ENCODE measurements at places on chromosomes 6 and 20.

DNA sequence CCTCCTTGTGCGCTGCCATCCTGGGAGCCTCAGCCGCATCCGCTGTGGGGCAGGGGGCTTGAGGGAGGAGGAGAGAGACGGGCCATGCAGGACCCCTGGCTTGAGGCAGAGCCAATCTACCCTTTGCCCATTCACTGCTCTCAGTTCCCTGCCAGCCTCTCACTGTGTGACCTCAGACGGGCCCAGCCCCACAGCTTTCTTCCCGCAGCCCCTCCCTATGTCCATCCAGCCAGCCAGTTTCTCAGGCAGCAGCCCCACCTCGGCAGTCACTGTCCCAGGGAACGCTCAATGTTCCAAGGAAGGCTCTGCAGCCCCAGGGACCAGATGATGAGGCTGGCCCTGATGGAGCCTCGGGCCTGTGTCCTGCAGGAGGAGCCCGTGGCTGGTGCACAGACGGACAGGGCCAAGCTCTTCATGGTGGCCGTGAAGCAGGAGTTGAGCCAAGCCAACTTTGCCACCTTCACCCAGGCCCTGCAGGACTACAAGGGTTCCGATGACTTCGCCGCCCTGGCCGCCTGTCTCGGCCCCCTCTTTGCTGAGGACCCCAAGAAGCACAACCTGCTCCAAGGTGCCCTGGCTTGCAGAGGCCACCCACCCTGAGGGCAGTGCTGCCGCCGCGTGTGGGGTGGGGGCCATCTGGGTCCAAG is 3.9 kb upstream of the TNFRSF6B start:
- no peak for DNase-seq

GRCh38 chr6:7401075-7401474 is 11.5 kb downstream of the RIOK1 start:
- DNase-seq, result no peak

DNA sequence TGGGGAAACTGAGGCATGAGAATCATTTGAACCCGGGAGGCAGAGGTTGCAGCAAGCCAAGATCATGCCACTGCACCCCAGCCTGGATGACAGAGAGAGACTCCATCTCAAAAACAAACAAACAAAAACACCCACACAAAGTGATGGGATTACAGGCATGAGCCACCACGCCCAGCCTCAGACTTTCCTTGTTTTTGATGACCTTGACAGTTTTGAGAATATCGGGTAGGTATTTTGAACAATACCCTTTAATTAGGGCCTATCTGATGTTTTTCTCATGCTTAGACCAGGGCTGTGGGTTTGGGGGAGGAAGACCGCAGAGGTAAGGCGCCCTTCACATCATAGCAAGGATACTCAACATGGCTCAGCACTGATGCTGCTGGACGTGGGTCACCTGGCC is 63.4 kb downstream of the ADNP start:
- no peak for DNase-seq

DNA sequence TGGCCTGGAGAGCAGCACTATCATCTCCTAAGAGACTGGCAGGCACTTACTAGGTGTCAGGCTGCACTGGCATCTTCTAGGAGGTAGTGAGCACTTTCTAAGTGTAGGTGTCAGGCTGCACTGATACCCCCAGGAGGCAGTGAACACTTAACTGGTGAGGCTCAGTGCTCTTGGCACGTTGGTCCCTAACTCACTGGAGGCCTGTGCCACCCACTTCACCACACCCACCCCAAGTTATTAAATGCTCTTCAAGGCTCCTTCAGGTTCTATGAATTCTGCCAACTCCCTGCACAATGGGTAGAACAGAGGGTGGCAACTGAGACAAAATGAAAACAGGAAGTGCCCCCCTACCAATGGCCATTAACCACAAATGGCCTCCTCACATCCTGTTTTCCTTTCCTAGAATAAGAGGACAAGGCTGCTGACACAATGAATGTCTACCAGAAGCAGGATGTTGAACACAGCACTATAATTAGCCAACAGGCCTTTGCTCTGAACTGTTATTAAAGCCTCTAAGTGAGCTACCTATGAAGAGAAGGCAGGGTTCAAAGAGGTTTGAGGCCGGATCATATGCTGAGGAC is 29.4 kb downstream of the NCOA5 start:
- no peak for DNase-seq

DNA sequence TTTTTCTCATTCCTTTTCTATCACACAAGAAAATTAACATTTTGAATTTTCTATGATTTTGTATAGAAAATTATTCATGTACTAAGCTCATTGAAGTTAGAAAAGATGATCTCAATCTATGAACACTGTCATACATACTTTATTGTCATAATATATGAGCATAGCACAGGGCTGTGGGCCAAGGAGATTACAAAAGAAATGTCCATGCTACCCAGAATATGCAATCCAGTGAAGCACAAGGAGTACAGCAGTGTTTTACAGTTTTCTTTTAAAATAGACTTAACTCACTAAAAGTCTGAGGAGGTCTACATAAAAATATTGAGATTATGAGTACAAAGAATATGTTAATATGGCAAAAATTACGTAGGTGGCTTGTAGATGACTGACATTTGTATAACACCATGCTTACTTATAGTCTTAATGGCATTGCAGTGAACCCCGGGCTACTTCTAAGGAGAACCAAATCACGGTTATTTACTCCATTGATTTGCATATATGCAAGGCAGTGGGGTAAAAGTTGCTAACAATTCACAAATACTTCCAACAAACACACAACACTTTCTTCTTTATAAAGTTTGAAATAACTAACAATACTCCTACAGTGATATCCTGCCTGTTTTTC is 257.1 kb downstream of the BCKDHB start:
- no peak for DNase-seq

- peak; percentile 41 for DNase-seq
These were observed at the start of gene SLC17A9 for GRCh38 chr20:62952373-62952967. TSS of gene SLC17A9 (plus strand) at chr20:62952709. CDS start at chr20:62952831, 122 bp downstream.

DNA sequence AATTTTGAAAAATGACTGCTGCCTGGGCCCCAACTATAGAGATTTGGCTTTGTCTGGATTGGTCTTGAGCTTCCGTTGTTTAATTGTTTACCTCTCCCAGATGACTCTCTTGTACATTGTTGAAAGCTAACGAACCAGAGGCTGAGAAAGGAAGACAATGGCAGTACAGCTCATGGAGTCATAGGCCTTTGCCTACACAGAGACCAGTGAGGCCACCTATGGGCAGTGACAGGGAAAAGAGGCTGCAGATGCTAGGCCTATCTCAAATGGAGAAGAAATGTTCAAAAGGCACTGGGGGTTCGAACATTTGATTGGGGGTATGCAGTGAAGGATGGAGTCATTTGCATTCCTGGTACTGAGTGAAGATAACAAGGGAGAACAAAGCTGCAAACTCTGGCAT is 29.1 kb downstream of the OPN5 start:
- DNase-seq, result peak; percentile 10

DNA sequence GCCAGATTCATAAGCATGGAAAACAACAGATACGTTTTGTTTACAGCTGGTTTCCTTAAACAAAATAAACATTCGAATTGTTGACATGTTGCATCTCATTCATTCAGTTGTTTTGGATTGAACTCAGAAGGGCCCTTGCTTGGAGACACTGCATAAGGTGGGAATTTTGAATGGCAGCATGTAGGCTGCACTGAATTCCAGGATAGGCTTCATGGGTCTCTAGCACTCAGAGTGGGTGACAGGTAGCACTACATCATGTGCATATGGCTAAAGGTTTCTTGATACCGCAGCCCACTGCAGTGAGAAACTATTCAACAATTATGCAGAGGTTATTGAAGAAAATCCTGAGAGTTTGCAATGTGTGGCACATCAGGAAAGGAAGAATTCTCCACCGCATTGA is 1.6 kb downstream of the BEND6 start:
- DNase-seq, result no peak

DNA sequence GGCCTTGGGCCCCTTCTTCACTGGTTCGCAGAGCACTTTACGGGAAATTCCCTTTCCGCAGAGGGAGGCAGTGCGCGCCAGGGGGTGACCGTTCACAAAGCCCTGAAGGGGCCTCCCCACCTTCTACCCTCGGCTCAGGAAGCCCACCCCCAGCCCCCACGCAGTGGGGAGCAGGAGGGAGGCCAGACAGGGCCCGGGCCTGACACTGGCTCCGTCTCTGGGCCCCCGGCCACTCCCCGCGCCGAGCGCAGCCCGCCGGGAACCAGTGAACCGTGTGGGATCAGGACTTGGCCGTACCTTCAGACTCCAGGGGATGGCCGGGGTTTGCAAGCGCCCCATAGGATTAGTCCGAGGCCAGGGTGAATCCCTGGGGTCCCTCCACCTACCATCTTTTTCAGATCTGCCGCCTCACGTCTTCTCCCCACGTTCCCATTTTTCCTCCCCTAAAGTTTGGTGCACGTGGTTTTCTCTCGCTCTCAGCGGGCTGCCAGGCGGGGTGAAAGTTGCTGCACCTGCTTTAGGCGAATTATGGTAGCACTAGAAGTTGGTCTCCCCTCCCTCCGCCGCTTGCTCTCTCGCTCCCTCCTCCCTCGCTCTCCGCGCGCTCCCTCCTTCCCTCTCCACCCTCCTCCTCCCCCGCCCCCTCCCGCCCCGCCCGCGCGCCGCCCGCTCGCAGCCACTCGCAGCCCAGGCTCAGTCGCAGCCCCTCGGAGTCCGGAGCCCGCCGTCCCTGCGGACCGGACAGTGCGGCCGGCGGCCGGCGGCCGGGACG is at the start of gene FOXP4:
TSS of gene FOXP4 (plus strand) at position 679 of the 772 bp plus-strand sequence. CDS start 19,380 bp downstream, outside the sequence.
- peak; percentile 74 for DNase-seq

GRCh38 chr6:127177923-127178231 is 59.4 kb downstream of the RSPO3 start:
- no peak for DNase-seq

GRCh38 chr6:42047213-42047590 is 3.1 kb upstream of the TAF8 start:
- no peak for DNase-seq

GRCh38 chr6:22281341-22282085 is 15.3 kb downstream of the PRL start:
- no peak for DNase-seq

DNA sequence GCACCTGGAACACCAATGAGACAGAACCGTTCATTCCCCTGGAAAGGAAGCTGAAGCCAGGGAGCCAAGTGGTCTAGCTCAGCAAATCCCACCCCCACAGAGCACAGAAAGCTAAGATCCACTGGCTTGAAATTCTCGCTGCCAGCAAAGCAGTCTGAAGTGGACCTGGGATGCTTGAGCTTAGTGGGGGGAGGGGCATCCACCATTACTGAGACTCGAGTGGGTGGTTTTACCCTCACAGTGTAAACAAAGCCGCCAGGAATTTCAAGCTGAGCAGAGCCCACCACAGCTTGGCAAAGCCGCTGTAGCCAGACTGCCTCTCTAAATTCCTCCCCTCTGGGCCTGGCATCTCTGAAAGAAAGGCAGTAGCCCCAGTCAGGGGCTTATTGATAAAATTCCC is 53.1 kb downstream of the KIF16B start:
- DNase-seq, result no peak

DNA sequence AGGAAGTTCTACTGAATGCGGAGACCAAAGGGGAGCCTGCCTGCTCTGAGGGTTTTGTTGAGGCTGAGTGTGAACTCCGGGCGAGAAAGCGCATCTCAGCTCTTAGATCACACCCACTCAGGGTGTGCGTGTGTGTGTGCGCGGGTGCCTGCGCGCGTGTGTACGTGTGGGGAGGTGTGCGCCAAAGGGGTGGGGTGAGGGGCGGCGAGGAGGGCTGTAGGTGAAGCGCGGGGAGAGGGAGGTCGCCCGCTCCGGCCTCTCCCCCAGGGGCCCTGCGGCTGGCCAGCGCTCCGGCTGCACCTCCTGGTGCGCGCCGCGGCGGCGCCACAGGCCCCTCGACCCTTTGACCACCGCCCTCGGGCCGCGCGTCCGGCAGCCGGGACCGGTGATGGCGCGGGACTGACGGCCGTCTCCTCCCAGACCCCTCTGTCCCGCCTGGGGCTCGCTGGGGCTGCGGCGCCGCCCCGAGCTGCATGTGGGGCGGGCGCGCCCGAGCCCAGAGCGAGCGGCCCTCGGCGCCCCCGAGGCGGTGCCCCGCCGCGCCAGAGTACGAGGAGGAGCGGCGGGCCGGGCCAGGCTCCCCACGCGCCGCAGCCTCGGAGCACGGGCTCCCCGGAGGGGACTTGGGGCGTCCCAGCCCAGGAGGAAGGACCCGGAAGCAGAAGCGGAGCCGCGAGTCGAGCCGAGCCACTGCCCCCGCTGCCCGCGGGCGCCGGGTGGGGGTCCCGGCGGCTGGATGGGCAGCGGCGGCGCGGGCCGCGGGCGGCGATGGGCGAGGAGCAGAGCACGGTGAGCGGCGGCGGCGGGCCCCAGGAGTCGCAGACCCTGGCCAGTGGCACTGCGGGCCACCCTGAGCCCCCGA is at the start of gene RNF217:
TSS of gene RNF217 (plus strand) at position 661 of the 862 bp plus-strand sequence. CDS start at position 769, 108 bp downstream.
- peak; percentile 71 for DNase-seq

DNA sequence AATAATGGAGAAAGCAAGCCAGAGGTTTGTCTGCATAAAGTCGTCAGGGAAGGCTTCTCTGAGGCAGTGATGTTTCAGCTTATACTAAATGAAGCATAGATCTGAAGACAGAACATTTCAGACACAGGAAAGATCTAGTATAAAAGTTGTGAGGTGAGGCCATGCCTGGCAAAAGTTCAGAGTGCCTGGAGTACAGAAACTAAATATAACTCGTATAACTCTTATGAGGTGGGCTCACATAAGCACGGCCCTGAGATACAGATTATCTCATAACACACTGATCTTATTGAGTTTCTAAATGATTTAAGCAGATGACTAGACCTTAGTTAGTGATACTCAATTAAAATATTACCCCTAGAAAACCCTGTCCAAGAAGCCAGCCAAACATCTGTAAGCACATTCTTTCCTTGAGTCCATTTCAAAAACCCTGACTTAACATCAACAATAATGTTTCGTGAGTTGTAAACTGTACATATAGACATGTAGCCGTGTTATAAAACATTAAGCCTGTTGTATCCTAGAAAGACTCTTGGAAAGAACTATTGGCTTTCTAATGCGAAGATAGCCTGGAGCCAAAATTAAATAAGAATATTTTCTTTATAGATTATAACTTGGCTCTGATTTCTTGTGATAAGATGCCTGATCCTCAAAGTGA is 667.6 kb downstream of the TENT5A start:
- DNase-seq, result no peak

- no peak for DNase-seq
These were observed 15.7 kb downstream of the SLC22A1 start for GRCh38 chr6:160137130-160137988.

- no peak for DNase-seq
These were observed 175.2 kb upstream of the CITED2 start for GRCh38 chr6:139549561-139550070.

DNA sequence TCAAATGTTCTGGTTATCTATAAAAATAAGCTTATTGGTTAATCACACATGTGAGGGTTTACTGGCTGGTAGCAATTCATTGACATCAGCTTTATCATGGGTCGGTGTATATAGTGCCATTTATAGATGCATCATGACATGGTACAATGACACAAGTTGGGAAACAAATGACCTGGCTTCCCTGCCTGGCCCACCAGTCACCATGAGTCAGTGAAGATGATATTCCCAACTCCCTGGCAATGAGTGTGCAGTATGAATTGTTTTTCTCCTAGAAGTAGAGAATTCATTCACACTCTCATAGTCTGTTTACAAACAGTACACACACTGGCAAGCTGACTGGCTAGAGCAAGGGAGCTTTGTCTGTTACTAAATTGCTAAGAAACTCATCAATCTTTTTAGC is 37.2 kb upstream of the CALHM6 start:
- no peak for DNase-seq
